Stimulated activated CD8-positive, alpha-beta memory T cell treated with anti-CD3 and anti-CD28 coated beads, Interleukin-15, amount 100 ng/mL, for 4 hours (primary cell): ENCODE measurements at places on chromosomes 16 and 17.

GRCh38 chr17:9818760-9819159 lies 3.1 kb downstream of the GSG1L2 start:
- no peak for DNase-seq

GRCh38 chr16:77684181-77684526 lies 38.2 kb upstream of the NUDT7 start:
- DNase-seq: no peak

- no peak for DNase-seq
Observed at GRCh38 chr16:86044241-86044671, 145.3 kb downstream of the IRF8 start.

GRCh38 chr17:5820721-5821456 lies 236.6 kb upstream of the NLRP1 start:
- DNase-seq: no peak

- DNase-seq: no peak
Observed at GRCh38 chr16:51807551-51807950, 656.5 kb upstream of the SALL1 start.

DNA sequence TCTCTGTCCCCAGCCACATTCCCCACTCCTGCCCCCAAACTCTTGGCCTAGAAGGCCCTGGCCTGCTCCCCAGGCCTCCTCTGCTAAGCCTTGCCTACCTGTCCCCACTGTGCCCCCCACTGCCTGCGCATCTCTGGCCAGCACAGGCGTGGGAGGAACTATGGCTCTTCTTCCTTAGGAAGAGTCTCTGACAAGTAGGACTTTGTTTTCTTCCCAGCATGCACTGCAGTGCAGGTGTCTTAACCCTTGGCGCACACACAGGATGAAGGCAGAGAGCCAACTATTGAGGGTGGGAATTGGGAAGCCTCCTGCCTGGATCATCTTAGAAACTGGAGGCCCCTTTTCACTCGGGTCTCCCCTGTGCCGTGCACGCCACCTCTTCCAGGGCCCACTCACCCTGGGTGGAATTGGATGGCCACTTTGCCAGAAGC lies 3.6 kb downstream of the AMDHD2 start:
- no peak for DNase-seq

DNA sequence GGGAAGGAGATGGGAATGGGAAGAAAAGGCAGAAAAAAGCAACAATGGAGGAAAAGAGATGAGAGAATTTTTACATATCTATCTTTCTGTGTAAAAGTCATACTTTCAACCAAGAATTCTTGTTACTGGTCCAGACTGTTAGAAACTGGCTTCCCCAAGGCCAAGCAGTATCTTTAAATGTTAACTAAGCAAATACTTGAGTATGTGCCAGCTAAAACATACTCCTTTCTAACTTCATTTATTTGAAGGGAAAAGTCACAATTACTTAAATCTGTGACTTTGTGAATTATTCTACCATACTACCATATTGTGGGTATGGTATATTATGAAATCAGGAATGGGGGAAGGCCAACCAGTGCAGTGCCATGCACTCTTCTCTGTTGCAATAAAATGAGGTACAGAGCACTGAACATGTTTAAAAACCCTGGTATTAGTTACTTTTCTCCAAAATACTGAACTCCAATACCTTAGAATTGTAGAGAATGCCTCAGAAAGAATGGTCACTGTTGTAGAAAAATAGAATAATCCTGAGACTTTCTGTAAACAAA lies 92.3 kb upstream of the C17orf78 start:
- no peak for DNase-seq
